ENCODE measurements at places on chromosomes 16 and 17.

GRCh38 chr17:951325-952132 is 28.0 kb downstream of the NXN start:
- no peak for DNase-seq

DNA sequence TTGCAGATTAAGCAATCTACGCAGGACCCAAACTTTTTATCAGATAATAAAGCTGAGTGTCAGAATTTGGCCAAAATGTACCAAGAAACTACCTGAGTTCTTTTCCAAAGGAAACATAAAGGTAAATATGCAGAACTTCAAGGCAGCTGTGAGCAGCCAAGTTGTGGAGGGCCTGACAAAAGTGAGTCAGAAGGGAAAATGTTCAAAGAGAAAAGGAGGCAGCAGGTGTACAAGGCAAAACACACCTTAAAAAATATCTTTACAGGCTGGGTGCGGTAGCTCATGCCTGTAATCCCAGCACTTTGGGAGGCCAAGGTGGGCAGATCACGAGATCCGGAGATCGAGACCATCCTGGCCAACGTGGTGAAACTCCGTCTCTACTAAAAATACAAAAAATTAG is 7.0 kb upstream of the KANSL1 start:
- no peak for DNase-seq

- no peak for DNase-seq
These were observed 21.6 kb upstream of the STH start for GRCh38 chr17:45977506-45977824.

- no peak for DNase-seq
These were observed 464.4 kb downstream of the CDH11 start for GRCh38 chr16:64657316-64658011.

- DNase-seq: no peak
These were observed 162.6 kb upstream of the XYLT1 start for GRCh38 chr16:17633181-17633951.

GRCh38 chr17:45228763-45229539 is 7.3 kb downstream of the FMNL1 start:
- DNase-seq: peak; percentile 63

DNA sequence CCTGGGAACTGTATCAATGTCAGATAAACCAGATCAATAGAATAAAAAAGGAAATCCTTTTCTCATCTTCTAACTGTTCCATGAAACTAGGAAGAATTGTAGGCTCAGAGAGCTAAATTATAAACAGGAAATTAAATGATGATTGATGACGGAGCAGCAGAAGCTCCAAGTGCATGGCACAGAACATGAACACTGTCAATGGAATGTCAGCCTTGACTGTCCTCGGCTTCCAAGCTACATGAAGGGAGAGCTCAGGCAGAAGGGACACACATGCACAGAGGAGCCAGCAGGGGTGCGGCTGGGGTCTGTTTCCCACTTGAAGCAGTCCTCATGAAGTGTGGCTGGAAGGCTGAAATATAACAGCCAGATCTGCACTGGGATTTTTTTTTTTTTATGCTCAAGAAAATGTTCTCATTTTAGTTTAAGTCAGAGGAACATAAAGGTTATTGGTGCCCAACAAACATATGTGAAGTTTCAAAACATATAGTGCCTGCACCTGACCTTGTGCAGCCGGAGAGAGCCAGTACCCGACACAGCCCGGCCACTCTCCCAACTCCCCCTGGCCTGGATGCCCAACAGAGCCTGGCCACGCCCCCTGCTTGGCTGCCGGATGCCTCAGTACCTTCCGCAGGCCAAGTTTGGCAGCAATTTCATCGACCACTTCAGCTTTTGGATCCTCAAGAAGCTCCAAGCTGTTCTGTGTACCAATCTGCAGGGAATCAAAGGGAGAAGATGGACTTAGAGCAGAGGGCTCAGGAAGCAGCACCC is 37.0 kb downstream of the NPLOC4 start:
- DNase-seq: no peak

GRCh38 chr16:31435341-31436220 is 7.0 kb downstream of the ZNF843 start:
- DNase-seq: no peak

Measured in activated T-cell treated with anti-CD3 and anti-CD28 coated beads for 1 hour (primary cell).